Muscle of leg (tissue), 16 donors: ENCODE measurements at places on chromosomes 3 and 15. TPM values are rescaled to one million over a fixed set of nuclear protein-coding genes. Genes with fewer than 3 reads are reported as not detected.

Gene DPPA4
- 0.58 TPM for total RNA-seq

Gene CATSPER2
- 0.93 TPM for total RNA-seq

DNA sequence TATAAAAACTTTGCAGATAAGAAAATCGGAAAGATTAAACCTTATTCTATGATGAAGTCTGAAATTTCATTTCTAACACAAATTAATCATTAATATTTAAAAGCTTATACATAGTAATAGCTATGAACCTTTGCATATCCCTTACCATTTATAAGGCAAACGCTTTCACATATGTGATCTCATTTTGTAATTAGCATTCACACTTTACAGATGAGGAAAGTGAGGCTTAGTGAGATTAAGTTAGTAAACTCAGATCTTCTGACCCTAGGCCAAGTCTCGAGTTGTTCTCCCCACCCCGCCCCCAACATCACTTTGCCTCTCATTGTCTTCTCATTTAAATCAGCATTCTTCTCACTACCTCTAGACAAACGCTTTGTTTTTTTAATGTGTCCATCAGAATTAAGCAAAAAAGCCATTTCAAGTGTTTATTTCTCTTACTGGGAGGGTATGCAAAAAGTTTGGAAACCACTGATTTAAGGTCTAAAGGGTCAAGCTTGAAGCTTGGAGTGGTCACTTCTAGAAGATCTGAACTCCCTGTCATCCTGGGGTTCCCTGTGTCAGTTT is 172.9 kb upstream of the BCL6 start:
- no peak overlapping the region for H3K4me3 ChIP-seq
- H3K36me3 ChIP-seq = no peaks in the 10 kb centered on the region
- H3K27ac ChIP-seq = no peak overlapping the region
- no peaks in the 10 kb centered on the region for H3K27me3 ChIP-seq
- DNase-seq = no peak

DNA sequence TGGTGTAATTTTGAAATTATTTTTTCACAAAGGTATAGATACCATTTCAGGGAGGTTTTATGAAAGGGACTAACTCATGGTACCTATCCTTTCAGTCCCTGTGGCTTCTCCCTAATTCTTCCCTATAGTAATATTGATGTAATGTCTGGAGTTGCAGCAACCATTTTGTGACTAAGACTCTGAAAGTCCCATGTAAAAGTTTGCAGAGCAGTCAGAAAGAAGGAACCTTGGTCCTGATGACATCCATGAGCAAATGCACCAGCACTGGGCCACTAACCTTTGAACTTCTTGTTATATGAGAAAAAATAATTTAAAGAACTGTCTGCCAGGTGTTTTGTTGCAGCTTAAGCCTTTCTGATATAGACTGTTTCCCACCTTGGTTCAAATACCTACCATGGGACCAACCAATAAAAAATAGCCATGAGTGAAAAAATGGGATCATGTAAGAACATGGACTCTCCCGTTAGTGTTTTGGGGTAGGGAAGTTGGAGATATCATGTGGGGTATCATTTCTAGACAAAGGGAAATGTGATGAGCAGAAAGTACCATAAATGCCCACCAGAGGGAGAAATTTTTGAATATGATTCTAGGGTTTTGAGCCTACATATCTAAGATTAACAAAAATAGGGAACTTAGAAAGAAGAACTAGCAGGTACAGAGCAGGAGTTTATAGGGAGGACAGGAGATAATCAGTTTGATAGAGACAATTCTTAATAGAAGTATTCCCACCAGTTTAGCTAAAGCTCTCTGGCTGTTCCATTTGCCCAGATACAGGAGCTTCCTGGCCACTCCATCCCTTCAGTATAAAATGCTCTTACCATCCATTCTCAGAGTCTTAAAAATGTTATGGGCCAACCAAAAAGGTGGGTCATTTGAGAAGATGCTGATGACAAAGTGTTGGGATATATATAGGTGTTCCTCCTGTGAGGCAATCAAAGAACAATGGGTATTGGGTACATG is 3.4 kb upstream of the CPOX start:
- H3K36me3 ChIP-seq = no peaks in the 10 kb centered on the region
- peak; percentile 36 for DNase-seq
- H3K27me3 ChIP-seq = no peaks in the 10 kb centered on the region

DNA sequence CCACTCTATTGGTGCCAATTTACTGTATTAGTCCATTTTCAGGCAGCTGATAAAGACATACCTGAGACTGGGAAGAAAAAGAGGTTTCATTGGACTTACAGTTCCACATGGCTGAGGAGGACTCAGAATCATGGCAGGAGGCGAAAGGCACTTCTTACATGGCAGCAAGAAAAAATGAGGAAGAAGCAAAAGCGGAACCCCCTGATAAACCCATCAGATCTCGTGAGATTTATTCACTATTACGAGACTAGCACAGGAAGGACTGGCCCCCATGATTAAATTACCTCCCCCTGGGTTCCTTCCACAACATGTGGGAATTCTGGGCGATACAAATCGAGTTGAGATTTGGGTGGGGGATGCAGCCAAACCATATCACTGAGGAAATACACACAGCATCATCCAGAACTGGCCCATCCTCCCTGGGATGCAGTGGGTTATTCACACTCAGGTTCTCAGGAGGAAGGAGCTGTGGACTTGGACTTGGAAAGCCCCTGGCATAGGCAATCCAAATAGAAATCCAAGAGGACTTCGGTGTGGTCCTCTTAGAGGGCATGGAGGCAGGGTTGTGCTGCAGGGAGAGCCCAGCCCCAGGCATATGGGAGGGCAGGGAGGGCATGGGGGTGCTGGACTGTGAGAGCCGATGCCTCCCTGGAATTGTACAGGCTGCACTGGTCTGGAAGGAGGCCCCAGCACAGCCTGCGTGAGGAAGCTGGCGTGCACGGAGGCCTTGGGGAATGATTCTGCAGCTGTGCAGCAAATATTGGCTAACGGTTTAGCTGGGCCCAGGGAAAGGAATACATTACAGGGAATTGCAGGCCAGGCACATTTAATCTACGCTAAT is 62.9 kb downstream of the EFCAB12 start:
- H3K4me1 ChIP-seq = peaks cover 22% of the 10 kb centered on the region
- DNase-seq = peak; percentile 94
- H3K27me3 ChIP-seq = no peaks in the 10 kb centered on the region
- H3K4me3 ChIP-seq = no peak overlapping the region
- H3K36me3 ChIP-seq = no peaks in the 10 kb centered on the region
- H3K27ac ChIP-seq = peak overlapping the region; percentile 62

DNA sequence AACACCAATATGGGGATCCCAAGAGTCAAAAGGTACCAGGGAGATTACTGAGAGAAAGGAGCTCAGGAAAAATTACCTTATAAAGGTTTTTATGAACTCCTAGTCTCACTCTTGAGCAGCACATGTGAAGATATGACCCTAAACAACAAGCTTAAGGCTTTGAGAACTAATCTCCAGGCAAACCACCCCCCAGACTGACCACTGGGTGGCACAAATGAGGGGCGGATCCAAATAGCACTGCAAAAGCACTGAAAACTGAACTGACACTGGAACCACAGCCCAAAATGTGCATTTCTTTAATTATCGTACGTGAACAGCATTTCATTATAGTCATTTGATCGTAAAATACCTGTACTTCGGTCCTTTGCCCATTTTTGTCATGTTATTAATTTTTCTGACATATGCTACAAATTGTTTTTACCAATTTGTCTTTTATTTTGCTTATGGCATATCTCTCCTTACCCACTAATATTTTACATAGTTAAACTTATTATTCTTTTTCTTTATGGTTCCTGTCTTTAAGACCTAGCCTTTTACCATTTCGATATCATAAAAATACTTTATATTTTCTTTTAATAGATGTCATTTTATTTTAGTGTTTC is 31.5 kb upstream of the TFDP2 start:
- H3K36me3 ChIP-seq = peaks cover 7% of the 10 kb centered on the region
- no peak overlapping the region for H3K27ac ChIP-seq
- H3K4me1 ChIP-seq = no peaks in the 10 kb centered on the region
- DNase-seq = peak; percentile 7
- no peak overlapping the region for H3K4me3 ChIP-seq

DNA sequence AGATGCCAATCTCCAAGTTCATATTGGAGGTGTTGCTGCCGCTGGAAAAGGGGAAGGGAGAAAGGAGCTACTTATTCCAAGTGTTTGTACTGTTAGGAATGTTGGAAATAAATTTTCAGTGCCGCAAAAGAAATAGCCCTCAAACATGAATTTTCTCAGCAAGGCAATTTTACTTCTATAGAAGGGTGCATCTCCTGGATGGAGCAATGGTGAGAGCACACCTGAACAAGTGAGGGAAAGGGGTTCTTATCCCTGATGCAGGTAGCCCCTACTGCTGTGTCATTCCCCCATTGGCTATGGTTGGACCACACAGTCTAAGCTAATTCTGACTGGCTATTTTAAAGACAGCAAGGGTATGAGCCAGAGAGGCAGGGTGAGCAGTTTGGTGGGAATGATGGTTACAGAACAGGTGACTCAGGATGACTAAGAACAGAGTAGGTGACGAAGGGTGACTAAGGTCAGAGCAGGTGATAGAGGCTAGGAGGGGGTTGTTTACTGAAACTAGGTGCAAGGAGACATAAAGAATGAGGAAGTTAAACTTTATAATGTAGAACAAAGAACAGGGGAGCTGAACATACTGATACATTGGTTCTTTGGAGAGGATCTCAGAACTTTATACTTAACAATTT is 503.5 kb downstream of the EDEM1 start:
- no peaks in the 10 kb centered on the region for H3K27me3 ChIP-seq
- H3K4me1 ChIP-seq = no peaks in the 10 kb centered on the region
- H3K4me3 ChIP-seq = no peak overlapping the region
- no peaks in the 10 kb centered on the region for H3K36me3 ChIP-seq

Gene PLA2G4D
- total RNA-seq = not detected

GRCh38 chr15:32831485-32831884 is 113.7 kb downstream of the GREM1 start:
- DNase-seq = no peak
- H3K27ac ChIP-seq = no peak overlapping the region
- no peaks in the 10 kb centered on the region for H3K36me3 ChIP-seq
- H3K4me1 ChIP-seq = no peaks in the 10 kb centered on the region

DNA sequence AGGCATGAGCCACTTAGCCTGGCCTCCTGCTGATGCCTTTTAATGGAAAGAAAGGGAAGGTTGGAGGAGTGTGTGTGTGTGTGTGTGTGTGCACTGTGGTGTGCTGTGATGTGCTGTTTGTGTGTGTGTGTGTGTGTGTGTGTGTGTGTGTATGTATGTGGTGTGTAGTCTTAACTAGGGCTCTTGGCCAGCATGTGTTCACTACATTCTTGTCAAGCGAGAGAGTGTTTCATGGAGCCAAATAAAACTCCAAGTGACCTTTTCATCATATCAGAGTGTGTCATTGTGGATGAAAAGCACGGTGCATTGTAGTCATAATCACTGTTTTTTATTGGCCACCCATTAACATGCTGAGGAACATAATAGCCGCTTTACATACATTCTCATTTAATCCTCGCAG is 30.8 kb upstream of the BHLHE40 start:
- H3K27me3 ChIP-seq = no peaks in the 10 kb centered on the region
- H3K36me3 ChIP-seq = no peaks in the 10 kb centered on the region
- no peaks in the 10 kb centered on the region for H3K4me1 ChIP-seq
- H3K27ac ChIP-seq = no peak overlapping the region

GRCh38 chr15:70251246-70251990 is 153.7 kb upstream of the TLE3 start:
- H3K4me3 ChIP-seq = no peak overlapping the region
- H3K36me3 ChIP-seq = no peaks in the 10 kb centered on the region
- H3K4me1 ChIP-seq = peaks cover 24% of the 10 kb centered on the region
- no peak overlapping the region for H3K27ac ChIP-seq
- H3K27me3 ChIP-seq = peaks cover 10% of the 10 kb centered on the region

Gene KCNAB1
- total RNA-seq = 4.3 TPM

DNA sequence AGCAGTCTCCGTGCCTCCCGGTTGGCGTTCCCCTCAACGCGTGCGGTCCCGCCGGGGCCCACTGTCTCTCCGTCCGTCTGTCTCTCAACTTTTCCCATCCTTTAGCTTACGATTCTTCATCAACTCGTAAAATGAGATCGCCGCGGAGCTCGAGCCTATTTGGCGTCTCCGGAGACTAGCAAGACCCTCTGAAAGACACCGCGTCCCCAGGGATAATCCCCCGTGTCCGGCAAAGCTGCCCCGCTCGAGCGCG is 3.4 kb downstream of the GATA2 start:
- peaks cover 63% of the 10 kb centered on the region for H3K4me1 ChIP-seq
- H3K27ac ChIP-seq = peak overlapping the region; percentile 51
- no peak for DNase-seq
- H3K36me3 ChIP-seq = no peaks in the 10 kb centered on the region
